Stimulated activated CD4-positive, alpha-beta T cell treated with anti-CD3 and anti-CD28 coated beads, Interleukin-1b, Interleukin-23, amount 100 ng/mL, for 24 hours (primary cell): ENCODE measurements at places on chromosomes 3 and 15.

- DNase-seq, result no peak
Observed at GRCh38 chr3:124246949-124247348, 255.0 kb upstream of the ROPN1 start.

GRCh38 chr15:31954374-31955172 lies 75.7 kb upstream of the CHRNA7 start:
- DNase-seq, result no peak

DNA sequence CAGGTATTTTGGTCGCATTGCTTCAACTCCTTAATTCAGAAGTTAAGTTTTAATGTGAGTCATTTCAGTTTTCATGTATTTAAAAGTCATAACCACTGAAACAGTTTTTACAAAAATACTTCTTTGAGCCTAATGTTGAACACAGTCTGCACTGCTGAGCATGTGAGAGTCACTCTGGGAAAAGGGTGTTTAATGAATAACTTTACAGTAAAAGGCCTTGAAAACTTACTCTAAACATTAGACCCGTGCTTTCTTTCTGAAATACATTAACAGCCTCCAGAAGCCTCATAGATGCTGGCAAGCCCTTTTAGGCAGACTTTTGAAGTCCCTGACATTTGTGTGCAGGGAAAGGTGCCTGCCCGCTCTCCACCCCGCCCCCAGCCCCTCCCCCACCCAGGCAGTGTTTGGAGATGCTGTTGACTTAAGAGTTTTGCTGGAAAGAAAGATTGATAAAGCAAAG lies 68.9 kb upstream of the NR2F2 start:
- DNase-seq, result no peak

DNA sequence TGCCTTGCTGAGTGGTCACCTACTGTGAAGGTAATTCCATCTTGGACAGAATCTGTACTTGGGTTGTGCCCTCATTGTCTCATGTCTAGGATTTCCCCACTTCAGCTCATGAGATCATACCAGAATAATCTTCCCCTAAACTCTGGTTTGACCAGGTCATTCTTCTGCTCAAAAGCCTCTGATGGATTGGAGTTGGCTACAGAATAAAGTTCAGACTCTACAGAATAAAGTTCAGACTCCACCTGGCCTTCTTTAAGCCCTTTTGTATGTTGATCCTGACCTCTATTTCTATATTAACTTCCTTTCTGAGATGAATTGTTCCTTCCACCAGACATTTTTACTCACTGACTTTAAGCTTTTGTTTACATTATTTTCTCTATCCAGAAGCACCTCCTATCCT lies 6.4 kb upstream of the GLCE start:
- DNase-seq, result no peak

- DNase-seq, result no peak
Observed at GRCh38 chr15:65084500-65085206, 8.1 kb downstream of the KBTBD13 start.

- no peak for DNase-seq
Observed at GRCh38 chr3:158950178-158950901, 148.5 kb downstream of the MFSD1 start.

DNA sequence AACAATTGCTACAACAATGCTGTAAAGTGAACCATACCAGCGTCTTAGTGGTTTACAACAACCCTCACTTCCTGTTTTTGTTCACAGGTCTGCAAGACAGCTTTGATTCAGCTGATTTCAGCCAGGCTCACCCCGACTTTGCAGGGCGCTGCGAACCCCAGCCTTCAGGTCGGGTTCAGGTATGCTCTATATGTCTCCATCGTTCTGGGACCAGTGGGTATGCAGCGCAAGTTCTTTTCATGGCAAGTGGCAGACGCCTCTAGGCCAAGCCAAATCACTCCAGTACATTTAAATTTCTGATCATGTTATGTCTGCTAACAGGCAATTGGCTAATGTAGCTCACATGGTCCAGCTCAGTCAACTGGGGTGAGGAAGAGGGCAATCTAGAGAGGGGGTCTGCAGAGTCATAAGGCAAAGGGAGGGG lies 52.4 kb upstream of the RGMA start:
- DNase-seq, result no peak

- DNase-seq, result no peak
Observed at GRCh38 chr3:194194757-194195085, 58.8 kb downstream of the HES1 start.

- DNase-seq, result no peak
Observed at GRCh38 chr3:116914004-116914403, 204.4 kb downstream of the TUSC7 start.

GRCh38 chr3:72288955-72289691 lies 504.2 kb upstream of the PROK2 start:
- no peak for DNase-seq

- no peak for DNase-seq
Observed at GRCh38 chr15:58506783-58507668, 75.2 kb downstream of the LIPC start.

- DNase-seq, result no peak
Observed at GRCh38 chr3:44414517-44415090, 62.9 kb downstream of the ZNF445 start.

- no peak for DNase-seq
Observed at GRCh38 chr15:41203395-41203794, 27.2 kb downstream of the EXD1 start.

GRCh38 chr3:160471892-160472291 lies 22.3 kb upstream of the TRIM59 start:
- DNase-seq, result no peak

DNA sequence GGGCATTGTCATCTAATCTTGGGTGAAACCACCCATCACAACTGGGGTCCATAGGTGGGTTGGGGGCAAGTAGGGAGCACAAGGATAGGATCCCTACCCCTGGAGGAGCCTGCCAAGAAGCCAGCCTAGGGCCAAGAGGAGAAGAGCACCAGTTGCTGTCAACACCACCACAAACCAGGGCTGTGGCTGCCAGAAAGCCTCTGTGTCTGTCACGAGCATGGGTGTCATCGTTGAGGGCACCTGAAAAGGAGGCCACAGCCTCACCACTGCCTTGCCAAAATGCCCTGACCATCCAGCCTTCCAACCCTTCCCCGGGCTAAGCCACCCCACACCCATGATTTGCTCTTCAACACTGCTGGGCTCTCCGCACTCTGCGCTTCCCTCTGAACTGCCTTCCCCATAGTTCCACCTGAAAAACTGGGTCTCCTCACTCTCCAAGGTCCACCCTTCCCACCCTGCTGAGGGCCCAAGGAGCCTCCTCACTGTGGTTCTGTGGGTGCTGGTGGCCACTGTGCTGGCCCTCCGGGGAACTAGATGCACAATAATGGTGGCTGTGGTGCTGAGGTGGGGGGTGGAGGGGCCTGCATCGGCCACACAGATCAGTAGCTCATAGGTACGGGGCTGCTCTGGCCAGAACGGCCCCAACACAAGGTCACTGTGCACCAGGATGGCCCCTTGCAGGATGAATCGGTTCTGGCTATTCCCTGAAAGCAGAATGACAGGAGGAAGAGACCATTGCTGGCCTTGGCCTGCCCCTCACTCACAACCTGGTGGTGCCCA lies 6.2 kb upstream of the IP6K1 start:
- DNase-seq, result no peak

- no peak for DNase-seq
Observed at GRCh38 chr3:177771780-177772179, 574.5 kb upstream of the TBL1XR1 start.

DNA sequence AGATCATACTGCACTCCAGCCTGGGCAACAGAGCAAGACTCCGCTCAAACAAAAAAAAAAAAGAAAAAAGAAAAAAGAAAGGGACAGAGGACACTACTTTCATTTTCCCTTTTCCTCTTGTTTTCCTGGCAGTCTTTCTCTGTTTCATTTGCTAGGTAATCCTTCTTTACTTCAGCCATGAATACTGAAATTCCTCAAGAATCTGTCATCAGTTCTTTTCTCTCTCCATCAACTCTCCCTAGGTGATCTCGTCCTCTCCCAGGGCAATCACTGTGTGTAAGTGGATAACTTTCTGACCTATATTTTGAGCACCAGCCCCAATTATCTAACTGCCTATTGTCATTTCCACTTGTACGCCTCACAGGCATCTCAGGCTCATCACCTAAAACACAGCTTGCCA lies 51.5 kb downstream of the TTC23 start:
- DNase-seq, result no peak

DNA sequence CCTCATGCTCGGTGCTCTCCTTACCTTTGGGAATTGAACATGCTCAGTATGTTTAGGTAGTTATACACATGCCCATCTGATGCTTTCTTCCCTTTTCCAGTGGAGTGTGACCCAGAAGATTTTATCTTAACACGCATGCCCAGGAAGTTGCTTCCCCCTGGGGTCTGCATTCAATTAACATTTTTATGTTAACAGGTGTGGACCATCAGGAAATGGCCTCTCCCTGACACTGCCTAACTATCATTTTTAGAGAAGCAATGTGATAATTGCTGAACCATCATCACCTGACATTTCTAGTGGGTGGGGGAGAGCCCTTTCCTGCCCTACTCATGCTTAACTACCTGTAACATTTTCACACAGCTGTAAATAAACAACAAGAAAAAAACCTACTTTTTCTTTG lies 55.1 kb upstream of the TGFBR2 start:
- no peak for DNase-seq

DNA sequence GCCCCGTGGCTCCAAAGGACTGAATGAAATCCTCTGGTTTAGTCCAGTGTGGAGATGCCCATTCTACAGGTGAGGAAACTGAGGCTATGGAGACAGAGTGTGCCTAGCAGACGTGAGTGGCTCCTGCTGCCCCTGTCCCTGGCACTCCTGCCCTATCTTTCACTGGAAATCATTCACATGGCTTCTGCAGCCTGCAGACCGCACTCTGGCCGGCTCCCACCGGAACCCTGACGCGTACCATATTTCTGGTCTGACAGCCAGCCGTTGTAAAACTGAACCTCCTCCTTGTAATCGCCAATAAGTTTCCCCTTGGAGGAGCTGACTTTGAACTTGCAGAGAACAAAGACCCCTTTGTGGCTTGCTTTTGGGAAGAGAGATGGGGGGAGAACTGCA lies 136.5 kb downstream of the CHSY1 start:
- DNase-seq, result no peak

DNA sequence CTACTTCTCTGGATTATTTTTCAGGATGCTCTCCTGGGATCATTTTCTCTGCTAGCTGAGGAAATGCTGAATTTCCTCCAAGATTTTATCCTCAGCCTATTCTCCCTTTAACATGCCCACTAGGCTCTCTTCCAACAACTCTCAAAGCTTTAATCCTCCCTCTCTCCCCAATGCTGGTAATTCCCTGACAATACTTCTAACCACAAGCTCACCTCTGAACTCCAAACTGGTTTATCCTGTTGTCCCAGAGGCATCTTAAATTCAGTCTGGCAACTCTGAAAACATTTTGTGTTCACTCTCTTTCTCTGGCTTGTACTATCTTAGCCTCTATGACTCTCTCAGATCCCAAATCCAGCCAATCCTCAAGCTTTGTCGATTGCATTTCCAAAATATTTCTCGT lies 490.3 kb downstream of the MECOM start:
- no peak for DNase-seq

- no peak for DNase-seq
Observed at GRCh38 chr3:79339846-79340245, 428.0 kb downstream of the ROBO1 start.

- no peak for DNase-seq
Observed at GRCh38 chr3:43879166-43879565, 188.4 kb downstream of the ABHD5 start.

DNA sequence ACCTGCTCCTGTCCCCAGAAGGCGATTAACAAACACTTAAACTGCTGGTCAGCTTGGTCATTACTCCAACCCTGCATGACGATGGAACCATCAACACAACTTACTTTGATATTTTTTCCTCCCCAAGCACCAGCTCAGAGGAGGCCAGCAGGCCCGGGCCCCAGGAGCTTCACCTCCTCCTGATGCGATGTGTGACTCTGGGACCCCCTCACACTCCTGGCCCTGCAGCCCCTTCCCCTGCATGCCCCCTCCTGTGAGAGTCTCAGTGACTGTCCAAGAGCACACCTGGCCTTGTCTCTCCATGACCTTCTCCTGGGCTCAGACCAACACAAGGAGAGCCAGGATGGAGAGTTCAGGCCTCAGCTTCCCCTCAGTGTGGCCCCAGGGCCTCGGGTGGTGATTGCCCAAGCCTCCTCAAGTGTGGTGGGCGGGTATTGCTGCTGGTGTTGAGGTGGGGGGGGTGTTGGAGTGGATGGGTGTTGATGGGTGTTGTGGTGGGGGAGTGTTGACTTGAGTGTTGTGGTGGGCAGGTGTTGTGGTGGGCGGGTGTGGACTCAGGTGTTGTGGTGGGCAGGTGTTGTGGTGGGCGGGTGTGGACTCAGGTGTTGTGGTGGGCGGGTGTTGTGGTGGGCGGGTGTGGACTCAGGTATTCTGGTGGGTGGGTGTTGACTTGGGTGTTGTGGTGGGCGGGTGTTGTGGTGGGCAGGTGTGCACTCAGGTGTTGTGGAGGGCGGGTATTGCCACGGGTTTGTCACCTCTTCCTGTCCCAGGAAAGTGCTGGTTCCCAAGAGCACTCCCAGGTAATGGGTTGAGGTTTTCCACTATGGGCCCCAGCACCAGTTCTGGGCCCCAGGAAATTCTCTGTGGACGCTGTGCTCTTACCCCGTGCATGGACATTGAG lies 68.1 kb downstream of the TFRC start:
- DNase-seq, result no peak

- no peak for DNase-seq
Observed at GRCh38 chr3:25834346-25834745, 44.5 kb downstream of the OXSM start.

- DNase-seq, result no peak
Observed at GRCh38 chr15:84883916-84884781, at the start of gene SLC28A1. SLC28A1 (plus strand) TSS chr15:84884662; CDS start chr15:84887761, 3,099 bp downstream.

- no peak for DNase-seq
Observed at GRCh38 chr15:68421798-68422402, 10.1 kb downstream of the ITGA11 start.

GRCh38 chr3:183554377-183554776 lies 1.1 kb downstream of the KLHL6 start:
- peak; percentile 19 for DNase-seq

DNA sequence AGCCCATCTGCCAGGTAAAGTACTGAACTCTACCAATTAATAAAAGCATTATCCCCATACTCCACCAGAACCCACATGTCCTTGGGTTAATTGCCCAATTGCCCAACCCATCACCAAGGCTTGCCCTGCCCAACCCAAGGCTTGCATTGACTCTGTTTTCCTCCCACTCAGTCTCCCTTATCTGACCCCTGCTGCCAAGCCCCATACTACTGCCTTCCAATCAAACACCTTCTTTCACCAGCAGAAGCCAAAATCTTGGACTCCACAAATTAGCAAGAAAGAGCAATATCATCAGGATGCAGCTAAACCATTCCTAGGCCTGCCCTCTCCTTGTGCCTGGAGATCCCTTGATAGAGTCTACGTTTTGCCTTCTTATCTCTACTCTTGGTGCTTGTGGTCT lies 602.9 kb downstream of the NTRK3 start:
- DNase-seq, result no peak

- DNase-seq, result no peak
Observed at GRCh38 chr3:117995842-117996437, 1038.7 kb downstream of the IGSF11 start.

GRCh38 chr3:135911110-135911509 lies 54.4 kb upstream of the PPP2R3A start:
- no peak for DNase-seq

DNA sequence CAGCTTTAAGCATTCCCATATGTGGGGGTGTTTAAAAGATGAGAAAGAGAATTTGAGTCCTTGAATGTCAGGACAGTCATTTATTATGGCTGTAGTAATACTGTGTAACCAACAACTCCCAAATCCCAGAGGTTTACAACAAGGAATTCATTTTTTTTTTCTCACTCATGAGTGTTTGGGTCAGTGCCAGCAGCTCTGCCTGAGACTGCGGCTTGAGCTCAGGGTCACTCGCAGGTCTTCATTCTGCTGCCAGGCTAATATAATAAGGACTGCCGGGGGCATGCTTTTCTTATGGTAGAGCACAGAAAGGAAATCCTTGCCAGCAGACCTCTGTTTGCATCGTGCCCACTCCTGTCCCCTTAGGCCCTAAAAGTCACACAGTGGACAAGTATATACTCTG lies 277.9 kb upstream of the LMCD1 start:
- no peak for DNase-seq
